ENCODE measurements at places on chromosomes 4 and X.

- DNase-seq, result no peak
Observed at GRCh38 chrX:63718010-63718694, 66.9 kb downstream of the ARHGEF9 start.

- DNase-seq, result no peak
Observed at GRCh38 chr4:139903845-139904244, 238.2 kb downstream of the MGST2 start.

DNA sequence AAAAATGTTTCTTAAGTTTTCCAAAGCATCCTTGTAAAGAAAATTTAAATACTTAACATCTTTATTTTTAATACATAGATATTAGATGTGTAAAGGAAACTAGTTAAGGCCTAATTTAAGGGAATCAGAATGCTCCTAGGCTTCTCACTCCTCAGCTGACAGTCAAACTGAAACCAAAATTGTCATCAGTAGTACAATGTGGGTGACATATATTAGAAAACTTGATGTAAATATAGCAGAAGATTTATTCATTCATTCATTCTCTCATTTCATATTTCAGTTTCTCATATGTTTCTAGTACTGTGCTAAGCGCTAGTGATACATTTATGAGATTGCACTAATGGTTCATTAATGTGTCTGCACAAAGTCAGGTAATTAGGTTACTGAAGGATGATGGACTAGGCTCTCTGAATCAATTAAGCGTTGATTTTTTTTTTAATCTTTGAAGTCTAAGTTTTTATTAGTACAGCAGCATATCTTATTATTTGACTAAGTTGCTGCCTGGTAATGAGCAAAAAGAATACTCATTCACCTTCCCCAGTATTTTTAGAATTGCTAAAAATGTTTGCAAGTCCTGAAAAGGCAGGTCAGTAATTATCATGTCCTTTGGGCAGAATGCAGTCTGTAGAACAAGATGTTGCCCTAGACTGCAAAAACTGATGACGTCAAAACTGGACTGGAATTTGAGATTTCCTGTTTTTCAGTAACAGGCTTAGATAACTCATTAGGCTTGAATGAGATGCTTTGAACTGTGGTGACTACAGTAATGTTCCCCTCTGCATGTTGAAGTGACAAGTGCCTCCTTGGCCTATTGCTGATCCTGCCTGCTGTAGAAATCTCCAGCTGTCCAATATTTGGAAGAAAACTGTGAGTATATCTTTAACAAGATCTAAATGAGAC, 128.7 kb downstream of the ARHGAP24 start:
- no peak for DNase-seq

DNA sequence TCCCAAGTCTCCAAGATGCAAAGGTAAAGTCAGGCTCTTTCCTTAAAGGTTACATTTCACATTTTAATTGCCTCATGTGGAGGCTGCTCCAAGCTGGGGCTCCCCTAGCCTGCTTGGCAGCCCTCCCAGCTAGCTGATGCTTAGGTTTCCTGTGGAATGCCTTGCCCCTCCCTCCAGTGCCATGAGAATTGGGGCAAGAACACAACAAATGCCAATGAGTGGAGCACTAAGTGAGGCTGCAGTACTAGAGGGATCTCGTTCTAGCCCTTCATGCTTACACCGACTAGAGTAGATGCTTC, 597.7 kb downstream of the MID1IP1 start:
- no peak for DNase-seq

DNA sequence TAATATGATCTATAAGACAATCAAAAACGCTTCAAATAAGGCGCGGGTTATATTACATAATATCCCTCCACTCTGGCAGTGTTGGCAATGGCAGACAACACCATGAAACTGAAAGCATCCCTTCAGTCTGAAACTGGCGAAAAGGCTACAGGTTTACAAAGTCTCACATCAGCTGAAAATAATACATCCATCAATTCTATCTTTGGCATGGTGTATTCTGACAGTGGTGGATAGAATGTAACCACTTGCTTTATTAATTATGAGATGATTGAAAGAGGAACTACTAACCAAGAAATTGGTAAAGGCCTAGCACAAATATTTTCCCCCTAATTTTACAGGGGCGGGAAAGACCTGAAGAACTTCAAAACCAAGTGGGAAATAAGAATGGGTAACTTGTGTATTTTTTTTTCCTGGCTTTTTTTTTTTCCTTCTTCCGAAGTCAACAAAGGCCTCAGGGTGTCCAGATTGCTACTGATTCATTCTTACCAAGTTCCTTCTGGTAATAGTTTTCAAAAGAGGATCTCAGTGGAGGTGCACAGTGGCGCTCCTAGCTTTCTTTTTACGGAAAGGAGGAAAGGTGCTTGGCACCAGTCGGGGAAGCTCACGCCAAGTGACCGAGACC, 728 bp downstream of the UBA6 start:
- DNase-seq, result no peak

DNA sequence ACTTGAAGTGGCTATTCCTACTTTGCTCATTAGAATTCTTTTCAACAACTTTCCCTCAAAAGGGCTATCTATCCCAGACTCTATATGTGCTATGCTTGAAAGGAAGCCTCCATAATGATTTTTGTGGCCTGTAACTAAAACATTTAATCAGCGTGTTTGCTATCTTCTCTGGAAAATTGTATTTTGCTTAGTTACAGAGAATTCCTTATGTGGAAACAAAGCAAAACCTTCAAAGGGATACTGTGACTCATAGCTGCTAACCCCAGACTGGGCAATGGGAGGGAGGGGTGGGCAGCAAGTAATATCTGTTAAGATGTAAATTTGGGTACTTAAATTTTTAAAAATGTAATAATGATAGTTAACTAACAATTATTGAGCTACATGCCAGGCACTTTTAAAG, 3.7 kb downstream of the SLC25A14 start:
- DNase-seq, result no peak

- DNase-seq, result no peak
Observed at GRCh38 chr4:168451744-168452390, 28.4 kb downstream of the DDX60L start.

DNA sequence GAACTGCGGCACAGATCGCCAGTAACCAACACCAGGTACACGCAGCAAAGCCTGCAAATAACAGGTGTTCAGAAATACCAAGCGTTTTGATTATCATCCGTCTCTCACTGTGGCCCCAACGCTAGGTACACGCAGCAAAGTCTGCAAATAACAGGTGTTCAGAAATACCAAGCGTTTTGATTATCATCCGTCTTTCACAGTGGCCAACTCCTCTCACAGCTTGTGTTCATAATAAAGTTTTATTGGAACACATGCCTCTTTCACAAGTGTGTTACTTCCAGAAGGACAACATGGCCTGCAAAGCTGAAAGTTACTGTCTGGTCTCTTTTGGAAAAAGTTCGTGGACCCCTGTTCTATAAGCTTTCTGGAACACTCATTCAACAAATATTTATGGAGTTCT, 153.1 kb downstream of the AFAP1 start:
- no peak for DNase-seq

GRCh38 chr4:3613967-3614730, 81.9 kb upstream of the LRPAP1 start:
- DNase-seq, result no peak

DNA sequence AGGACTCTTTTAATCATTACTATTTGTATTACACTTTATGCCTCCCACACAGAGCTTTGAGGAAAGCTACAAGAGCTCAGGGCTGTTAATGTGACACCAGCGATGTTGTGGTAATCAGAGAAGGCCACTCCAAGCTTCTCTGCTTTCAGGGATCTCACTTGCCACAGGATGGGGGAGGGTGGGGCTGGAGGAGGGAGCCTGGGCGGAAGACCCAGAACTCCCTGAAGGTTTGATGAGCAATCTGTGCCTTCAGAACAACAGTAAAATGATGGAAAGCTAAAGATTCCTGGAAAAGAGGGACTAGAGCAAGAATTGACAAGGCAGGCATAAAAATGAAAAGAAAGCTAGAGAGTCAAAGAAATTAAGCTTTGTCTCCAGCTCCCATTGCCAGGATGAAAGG, 75.6 kb downstream of the MAML3 start:
- no peak for DNase-seq
